ENCODE measurements at places on chromosomes 2 and 18.

DNA sequence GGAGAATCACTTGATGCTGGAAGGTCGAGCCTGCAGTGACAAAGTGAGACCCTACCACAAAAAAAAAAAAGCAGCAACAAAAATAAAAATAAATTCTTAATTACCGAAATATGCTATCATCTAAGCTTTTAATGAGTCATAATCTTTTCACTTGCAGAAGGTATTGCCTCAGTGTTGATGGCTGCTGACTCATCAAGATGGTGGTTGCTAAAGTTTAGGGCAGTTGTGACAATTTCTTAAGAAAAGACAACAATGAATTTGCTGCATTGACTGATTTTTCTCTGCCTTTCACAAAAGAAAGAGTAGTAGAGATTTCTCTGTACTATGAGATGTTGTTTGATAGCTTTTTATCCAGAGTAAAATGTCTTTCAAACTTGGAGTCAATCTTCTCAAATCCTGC lies 1809.0 kb downstream of the SUCLG1 start:
- no peak for DNase-seq

- DNase-seq = no peak
These were observed 2.1 kb downstream of the RNF149 start for GRCh38 chr2:101306410-101306809.

DNA sequence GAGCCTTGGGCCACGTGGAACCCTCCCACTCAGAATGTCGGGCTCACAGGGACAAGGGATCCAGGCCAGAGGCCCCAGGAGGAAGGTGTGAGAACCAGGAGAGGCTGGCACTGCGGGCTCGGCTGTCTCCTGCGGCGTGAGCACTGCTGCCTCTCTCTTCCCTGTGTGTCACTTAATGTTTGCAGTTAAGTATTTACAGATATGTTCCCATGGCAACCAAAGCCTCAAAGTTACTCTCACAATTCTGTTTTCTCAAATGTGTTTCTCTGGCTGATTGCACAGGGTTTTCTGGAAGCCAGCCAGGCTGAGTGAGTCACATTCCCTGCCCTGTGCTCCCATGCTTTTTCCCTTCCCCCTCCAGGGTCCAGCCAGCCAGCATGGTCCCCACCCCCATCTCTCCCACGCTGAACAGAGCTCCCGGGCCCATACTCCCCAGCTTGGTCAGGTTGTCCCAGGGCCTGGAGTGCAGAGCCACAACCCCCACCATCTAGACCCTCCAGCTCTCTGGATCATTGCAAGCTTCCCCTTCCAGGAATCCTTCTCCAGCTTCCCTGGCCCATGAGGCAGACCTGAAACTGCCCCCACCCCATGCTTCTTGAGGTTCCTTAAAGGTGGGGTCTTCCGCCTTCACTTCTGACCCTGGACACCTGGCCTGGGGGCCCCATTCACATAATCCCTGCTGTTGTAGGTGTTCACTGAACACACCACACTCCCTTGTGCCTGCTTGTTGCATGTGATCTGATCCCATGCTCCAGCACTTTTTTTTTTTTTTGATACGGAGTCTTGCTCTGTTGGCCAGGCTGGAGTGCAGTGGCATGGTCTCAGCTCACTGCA lies 265.9 kb downstream of the CELF4 start:
- peak; percentile 95 for DNase-seq

GRCh38 chr2:97935719-97936161 lies 60.0 kb downstream of the TMEM131 start:
- DNase-seq = no peak

- no peak for DNase-seq
These were observed 146.6 kb downstream of the TNS1 start for GRCh38 chr2:217856159-217856558.

- DNase-seq = no peak
These were observed 35.8 kb downstream of the TSN start for GRCh38 chr2:121791290-121791689.

DNA sequence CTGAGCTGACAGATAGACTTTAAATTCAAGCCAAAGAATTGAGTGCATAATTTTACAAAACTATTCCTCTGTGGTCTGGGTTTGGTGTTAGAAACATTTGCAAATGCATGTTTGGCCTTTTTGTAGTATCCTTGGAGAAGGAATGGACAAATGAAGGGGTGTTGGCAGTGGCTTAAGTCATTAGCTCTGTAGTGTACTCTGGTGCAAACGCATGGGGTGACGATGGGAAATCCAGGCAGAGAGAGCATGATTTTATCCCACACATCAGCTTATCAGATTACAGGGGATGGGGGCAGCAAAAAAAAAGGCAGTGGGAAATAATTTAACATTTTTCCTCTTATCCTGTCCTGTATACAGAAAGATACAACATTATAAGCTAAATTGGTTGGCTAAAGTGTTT lies 320.6 kb downstream of the ZNF516 start:
- DNase-seq = no peak

DNA sequence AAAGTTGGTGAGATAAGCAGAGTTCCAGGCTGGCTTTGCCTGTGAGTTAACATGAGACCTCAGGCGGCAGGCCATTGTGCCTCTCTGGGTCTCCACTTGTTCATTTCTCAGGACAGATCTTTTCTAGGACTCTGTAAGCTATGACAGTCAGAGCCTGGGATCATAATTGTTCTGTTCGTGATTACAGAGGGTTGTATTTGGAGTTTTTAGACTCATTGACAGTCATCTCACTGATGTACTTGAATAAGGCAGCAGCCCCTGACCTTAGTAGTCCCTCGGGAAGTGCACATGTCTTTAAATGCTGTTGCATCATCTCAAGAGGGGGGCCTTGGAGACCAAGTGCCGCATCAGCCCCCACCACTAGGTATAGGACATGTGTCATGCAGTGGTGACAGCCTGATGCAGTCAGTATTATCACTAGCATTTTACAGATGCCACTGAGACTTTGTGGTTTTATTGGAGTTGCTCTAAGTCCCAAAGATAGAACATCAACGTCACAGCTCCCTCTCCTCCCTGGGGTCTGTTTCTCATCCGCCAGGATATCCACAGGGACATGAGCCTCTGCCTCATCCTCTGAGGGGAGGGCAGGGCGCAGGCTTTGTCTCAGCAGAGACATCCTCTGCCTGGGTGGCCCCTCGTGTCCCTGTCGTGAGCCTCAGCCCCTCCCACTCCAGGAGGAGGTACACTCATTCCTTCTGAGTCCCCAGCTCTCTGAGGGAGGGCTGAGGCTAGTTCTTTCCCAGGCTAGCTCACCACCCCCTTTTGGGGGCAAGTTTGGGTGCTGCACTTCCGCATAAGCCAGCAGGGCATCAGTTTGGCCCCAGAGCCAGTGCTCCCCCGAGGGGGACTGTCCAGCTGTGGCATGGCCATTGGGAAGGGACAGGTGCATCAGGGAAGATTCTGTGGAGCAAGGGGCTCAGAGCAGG lies 14.1 kb downstream of the GLI2 start:
- DNase-seq = no peak

GRCh38 chr2:98025481-98026037 lies 29.8 kb upstream of the TMEM131 start:
- DNase-seq = no peak

DNA sequence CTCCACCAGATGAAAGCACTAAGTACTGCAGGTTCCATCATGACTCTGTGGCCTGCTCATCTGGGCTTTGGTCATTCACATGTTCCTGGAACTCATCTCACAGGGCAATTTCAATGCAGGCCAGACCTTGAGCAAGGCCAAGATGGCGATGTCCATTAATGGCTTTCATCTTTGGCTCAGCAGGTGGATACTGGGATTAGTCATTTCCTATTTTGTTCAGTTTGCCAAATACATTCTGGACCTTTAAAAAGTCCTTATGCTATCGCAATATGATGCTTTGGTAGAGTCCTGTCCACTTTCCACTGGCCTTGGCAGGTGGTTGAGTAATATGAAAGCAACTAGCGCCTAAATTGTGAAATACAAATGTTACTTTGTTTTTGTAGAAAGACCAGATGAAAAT lies 170.1 kb upstream of the REV1 start:
- DNase-seq = no peak

GRCh38 chr2:172662099-172662498 lies 73.5 kb upstream of the RAPGEF4 start:
- no peak for DNase-seq

DNA sequence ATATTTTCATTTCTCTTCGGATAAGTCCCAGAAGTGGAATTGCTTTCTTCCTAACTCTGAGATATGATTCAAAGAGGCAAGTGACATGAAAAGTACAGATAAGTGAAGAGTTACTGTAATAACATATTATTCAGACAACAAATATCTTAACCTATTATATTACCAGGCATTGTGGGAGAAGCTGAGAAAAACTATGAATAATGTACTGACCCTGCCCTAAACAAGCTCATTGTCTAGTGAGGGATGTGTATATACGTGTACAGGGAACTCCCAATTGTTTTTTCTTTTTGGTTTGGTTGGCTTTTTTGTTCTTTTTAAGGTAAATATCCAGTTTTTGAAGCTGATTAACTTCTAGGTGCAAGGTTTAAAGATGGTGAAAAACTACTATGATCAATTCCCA lies 26.5 kb downstream of the NCKAP1 start:
- DNase-seq = no peak

DNA sequence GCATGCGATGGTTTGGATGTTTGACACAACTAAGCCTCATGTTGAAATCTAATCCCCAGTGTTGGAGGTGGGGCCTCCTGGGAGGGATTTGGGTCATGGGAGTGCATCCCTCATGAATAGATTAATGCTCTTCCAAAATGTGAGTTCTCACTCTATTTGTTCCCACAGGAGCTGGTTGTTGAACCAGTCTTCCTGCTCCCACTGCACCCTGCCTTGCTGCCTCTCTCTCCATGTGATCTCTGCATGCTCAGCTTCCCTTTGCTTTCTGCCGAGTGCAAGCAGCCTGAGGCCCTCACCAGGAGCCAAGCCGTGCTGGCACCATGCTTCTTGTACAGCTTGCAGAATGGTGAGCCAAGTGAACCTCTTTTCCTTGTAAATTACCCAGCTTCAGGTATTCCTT lies 206.8 kb downstream of the VAPA start:
- DNase-seq = no peak

GRCh38 chr18:37975446-37975845 lies 409.8 kb upstream of the CELF4 start:
- no peak for DNase-seq

GRCh38 chr2:61978522-61978921 lies 73.0 kb downstream of the COMMD1 start:
- DNase-seq = no peak

DNA sequence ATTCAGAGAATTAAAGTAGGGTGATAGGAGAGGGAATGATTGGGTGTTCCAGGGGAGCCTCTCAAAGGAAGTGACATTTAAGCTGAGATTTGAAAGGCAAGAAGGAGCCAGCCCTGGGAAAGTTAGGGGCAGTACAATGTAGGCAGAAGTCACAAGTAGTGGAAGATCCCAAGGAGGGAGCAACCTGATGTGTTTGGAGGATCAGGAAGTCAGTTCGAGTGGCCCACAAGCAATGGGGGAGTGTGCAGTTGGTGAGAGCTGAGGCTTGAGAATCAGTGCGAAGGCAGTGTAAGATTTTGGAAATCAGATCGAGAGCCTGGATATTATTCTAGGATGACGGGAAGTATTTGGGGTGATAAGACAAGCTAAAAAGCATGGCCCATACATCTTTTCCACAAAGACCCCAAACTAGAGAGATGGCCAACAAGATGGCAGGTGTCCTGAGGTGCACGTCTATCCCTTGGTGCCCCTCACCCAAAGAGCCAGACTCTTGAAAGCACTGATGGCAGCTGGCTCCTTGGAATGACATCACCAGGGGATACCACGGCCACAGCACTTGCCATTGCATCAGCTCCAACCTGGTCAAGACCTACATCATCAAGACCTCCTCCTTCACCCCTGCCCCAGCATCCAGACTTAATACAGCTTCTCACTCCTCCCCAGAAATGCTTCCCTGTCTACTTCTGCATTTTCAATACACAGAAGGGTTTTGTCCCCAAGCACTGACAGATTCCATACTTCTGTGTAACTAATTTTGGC lies 127.3 kb downstream of the BCL2 start:
- no peak for DNase-seq

- DNase-seq = no peak
These were observed 16.2 kb downstream of the MRO start for GRCh38 chr18:50803592-50803991.

GRCh38 chr2:180412219-180412618 lies 405.1 kb upstream of the CWC22 start:
- no peak for DNase-seq

GRCh38 chr2:66430505-66431273 lies 4.2 kb upstream of the MEIS1 start:
- DNase-seq = no peak

DNA sequence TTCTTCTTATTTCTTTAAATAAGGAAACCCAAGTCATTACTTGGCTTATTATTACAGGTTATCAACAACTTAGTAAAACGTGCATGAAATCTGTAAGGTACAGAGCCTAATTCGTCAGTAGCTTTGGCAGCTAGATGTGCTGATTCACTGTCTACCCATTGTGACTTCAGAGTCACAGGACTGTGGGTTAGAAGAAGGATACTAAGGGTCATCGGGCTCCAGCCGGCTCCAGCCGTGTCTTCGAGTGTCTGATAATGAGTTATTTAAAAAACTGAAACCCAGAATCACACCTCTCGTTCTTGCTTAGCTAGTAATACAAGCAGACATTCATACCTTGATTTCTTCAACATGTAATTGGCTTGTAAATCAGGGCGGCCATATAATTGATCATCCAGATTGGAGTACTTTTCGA lies 170.5 kb downstream of the FMNL2 start:
- DNase-seq = no peak

- no peak for DNase-seq
These were observed 173.4 kb upstream of the NDUFV2 start for GRCh38 chr18:8928847-8929780.

DNA sequence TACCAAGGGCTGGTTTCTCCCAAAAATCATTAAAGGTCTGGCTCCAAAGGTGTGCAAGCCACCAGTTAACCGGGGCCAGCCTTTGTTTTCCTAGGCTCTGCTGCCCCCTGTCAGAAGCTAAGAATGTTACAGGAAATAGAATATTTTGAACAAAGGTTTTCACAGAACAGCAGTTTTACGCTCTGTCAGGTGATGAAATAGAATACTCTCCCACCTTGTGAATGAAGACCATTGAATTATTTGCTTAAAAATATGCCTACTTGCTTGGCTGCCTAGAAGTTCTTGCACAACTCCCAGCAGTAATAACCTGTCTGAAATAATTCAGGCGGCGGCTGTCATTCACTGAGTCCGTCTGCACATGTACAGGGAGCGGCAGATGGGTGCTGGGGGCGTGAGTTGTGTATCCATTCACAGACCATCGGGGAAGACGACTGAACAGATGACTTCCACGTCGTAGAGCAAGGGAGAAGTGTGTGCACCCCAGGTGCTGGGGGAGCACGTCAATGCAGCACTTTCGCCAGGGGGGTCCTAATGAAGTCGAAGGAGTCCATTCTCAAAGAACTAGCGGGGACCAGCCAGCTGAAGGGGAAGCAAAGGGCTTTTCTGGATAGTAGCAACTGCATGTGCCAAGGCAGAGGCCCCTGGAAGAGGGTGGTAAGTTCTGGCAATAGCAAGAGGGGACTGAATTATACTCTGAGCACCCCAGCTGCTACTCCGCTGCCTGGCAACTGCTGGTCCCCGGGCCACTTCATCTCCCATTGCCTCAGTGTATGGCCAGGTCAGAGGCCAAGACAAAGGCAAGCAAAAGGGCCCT lies 56.1 kb downstream of the SF3B1 start:
- peak; percentile 86 for DNase-seq

Measured in NCI-H2171 (cell line).